ENCODE measurements at places on chromosomes 6 and 20.

GRCh38 chr6:114151064-114151690, 180.2 kb upstream of the HDAC2 start:
- no peak for DNase-seq

DNA sequence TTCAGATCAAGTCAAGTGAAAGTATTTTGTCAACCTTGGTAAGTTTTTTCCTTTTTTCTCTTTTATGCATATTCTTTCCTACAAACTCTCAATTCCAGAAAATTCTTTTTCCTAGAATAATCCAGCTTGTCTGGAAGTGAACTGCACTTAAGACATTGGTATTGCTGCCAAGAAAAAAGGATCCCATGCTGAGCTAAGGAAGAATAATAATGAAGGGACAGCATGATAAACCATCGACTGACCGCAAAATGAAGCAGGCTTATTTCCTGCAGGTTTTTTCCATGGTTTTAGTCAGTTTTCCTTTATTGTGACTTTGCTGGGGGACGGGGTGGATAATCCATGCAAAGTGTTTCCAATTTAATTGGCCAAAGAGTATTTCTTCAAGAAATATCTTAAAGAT, 857.6 kb upstream of the SLC35B3 start:
- DNase-seq: no peak

DNA sequence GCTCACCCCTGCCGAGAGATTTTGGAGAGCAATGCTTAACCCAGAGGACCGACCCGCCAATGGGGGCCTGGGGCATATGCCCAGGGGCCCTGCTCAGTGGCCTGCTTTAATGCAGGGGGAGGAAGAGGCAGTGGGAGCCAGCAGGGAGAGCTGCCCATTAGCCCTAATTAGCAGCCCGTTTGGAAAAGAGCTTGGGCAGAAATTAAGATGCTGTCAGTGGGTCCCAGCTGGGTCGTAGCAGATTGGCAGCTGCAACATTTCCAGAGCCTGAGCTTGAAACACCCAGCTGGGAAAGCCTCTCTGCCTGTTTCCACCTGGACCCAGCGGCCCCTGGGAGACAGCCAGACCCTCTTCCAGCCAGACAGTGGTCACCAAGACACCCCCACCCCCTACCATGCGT, 39.5 kb downstream of the CD40 start:
- no peak for DNase-seq

DNA sequence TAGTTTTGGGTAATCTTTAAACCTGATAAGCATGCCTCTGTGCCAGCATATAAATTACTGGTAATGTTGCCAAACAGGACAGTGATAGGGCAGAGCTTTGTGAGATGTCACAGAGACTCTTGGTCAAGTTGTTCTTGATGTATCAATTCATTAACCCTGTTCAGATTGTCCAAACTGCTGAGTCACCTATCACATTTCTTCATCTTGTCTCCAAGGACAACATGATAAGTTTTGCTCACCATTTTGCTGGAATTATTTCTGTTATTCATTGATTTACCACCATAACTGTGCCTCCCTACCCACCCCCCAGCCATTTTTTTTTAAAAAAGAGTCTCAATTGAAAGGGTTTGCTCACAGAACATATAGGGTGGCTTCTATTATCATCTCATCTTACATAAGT, 19.5 kb upstream of the GMNN start:
- DNase-seq: no peak

- no peak for DNase-seq
Measured at GRCh38 chr6:36115412-36115811, 14.9 kb upstream of the MAPK13 start.

GRCh38 chr20:53550280-53551187, 43.1 kb downstream of the ZNF217 start:
- no peak for DNase-seq

DNA sequence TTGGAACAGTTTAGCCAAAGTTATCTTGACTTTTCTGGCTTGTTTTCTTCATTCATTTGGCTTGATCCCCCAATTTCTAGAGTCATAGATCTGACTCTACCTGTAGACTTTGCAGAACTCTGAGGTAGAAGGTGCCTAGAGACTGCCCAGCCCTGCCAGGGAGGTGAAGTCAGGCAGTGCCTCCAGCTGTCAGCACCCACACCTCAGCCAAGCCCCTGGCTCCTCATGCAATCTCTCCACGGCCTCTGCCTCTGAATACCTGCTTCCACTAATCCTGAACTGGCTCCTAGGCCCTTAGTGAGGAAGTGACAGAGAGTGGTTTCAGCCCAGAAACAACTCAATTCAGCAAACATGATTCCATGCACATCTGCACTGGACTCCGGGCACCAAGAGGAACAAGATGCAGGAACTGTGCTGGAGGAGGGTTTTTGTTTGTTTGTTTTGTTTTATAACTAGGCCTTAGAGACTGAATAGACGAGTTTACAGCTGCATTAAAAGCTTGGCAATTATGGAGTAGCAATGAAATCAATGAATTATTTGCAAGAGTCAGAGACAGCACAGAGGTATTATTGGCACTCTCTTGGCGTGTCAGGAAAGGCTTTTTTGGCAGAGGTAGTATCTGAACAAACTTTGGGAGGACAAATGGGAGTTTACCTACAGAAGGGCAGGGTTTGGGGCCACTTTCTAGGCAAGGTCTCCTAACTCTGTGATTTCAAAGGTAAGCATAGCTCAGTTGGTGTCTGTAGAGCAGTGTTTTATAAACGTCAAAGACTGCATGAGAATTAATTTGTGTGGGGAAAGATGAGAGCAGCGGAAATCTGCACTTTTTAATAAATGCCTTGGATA, 25.2 kb downstream of the TGM3 start:
- DNase-seq: no peak

- DNase-seq: no peak
Measured at GRCh38 chr20:47859278-47859677, 74.0 kb upstream of the SULF2 start.

- DNase-seq: no peak
Measured at GRCh38 chr20:7744411-7744810, 195.8 kb downstream of the HAO1 start.

GRCh38 chr20:63544241-63544957, 3.1 kb downstream of the SRMS start:
- DNase-seq: no peak

DNA sequence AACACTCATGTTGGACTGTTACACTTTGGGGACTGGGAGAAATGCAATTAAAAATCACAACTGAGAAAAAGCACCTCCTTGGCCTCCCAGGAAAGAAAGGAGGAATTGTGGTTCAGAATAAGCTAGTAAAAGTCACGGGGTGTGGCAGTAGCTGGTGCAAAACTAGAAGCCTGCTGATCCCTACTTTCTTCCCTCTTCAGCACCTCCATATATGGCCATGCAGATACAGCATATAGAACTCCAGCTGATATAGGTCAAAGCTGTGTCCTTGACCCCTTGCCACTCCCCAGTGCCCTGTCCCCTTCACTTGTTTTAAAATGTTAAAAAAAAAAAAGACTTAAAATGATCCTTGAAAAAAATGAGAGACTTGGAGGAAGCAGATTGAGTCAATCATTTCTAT, 5.5 kb upstream of the FLRT3 start:
- DNase-seq: no peak

DNA sequence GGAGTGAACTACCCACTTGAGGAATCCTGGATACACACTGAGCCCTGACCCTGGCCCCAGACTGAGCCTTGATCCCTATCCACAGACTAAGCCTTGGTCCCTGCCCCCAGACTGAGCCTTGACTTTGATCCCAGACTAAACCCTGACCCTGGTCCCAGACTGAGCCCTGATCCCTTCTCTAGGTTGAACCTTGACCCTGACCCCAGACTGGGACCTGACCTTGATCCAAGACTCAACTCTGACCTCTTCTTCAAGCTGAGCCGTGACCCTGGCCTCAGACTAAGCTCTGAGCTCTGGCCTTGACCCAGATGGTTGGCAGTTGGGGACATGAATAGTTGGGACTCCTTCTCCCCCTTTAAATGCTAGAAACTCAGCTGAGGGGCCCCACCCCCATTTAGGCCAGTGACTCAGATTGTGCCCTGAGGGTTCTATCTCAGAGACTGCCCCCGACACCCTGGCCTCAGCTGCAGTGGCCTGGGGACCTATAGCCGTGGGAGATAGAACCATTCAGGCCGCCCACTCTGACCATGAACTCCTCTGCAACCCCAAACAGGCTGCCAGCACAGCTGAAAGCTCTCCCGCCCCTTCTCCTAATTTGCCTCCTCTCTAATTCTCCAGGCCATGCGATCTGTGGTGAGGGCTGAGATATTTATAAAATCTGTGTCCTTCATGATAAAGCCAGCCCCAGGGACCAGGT, 84.7 kb downstream of the DLGAP4 start:
- no peak for DNase-seq

DNA sequence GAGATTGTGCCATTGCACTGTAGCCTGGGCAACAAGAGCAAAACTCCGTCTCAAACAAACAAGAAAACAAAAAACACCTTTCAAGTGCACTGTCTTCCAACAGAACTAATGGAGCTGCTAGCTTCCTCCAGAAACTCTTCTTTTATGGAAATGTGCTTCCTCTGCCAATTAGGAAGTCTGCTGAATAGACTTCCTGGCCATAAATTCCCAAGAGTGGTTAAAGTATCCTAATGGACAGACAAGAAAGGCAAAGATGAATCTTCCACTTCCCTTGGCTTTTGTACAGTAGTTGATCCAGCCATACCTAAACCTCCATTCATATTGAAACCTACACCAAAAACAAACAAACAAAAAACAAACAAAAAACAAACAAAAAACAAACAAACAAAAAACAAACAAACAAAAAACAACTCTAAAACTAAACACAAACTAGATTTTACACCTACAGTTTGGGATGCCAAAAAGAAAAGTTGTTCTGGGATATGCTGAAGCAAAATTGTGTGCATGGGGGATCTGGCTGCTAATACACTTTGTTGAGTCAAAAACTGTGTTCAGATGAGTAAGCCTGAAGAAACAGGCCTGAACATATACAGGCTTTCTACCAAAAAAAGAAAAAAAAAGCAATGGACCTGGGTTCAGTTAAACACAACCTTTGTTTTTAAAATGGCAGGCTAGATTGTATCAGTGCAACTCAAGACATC, 59.8 kb upstream of the CARMIL1 start:
- DNase-seq: no peak

- DNase-seq: no peak
Measured at GRCh38 chr6:109610590-109610989, 80.4 kb downstream of the AK9 start.

DNA sequence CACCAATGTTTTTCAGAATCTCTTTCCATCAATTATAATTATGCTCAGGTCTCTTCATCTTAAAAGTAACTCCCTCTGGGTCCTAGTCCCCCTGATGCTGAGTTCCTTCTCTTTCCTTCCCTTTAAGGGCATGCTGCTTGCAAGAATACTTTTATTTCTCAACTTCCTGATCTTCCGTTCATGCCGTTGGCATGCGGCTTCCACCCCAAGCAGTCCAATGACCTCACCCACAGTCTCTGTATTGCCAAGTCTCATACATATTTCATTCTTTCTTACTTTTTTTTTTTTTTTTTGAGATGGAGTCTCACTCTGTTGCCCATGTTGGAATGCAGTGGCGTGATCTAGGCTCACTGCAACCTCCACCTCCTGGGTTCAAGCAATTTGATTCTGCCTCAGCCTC, 83.5 kb downstream of the NDUFAF5 start:
- no peak for DNase-seq

GRCh38 chr20:36604952-36605398, 604 bp upstream of the RAB5IF start:
- no peak for DNase-seq

DNA sequence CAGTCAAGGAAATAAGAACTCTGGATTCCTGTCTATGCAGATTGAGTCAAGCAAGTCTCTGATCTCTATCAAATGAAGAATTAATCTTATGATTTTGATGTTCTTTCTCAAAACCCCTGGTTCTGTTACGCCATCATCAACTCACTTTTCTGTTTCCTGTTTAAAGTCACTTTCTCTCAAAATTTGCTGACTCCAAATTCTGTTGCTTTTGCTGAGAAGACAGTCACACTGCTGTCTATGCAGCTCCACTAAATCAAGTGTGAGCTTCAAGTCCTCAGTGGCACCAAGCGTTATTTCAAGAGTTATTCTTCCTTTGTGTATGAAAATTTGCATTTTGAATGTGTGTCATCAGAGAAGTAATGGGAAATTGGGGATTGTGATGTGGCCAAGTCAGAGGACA, 663.3 kb downstream of the KIF16B start:
- DNase-seq: no peak

DNA sequence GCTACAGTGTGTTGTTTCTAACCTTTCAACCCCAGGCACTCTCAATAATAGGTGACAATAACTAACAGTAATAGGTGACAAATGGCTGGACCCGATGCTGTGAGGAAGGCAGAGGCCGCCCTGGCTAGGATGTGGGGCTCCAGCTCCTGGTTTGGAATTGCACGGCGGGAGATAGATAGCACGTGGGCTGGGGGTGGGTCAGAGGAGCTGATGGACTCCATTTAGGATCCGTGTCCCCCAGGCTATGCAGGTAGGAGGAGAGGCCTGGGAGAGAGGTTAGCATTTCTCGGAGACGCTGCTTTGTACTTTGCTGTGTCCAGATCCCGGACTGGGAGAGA, 61.4 kb downstream of the EZR start:
- peak; percentile 21 for DNase-seq

- no peak for DNase-seq
Measured at GRCh38 chr6:13807696-13808095, 6.7 kb downstream of the MCUR1 start.

DNA sequence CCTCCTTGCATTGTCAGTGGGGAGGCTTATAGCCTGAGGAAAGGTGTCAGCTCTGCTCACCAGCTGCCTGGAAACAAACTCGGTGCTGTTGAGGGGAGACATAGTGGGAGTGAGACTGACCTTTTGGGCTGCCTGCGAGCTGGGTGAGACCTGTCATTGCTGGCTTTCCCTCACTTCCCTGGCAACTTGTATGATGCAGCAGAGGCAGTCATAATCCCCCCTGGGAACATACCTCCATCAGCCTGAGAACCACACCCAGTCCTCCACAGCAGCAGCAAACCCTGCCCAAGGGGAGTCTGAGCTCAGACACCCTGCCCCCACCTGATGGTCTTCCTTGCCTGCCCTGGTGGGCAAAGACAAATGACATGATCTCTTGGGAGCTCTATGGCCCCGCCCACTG, 521.2 kb upstream of the IMPG1 start:
- DNase-seq: no peak

DNA sequence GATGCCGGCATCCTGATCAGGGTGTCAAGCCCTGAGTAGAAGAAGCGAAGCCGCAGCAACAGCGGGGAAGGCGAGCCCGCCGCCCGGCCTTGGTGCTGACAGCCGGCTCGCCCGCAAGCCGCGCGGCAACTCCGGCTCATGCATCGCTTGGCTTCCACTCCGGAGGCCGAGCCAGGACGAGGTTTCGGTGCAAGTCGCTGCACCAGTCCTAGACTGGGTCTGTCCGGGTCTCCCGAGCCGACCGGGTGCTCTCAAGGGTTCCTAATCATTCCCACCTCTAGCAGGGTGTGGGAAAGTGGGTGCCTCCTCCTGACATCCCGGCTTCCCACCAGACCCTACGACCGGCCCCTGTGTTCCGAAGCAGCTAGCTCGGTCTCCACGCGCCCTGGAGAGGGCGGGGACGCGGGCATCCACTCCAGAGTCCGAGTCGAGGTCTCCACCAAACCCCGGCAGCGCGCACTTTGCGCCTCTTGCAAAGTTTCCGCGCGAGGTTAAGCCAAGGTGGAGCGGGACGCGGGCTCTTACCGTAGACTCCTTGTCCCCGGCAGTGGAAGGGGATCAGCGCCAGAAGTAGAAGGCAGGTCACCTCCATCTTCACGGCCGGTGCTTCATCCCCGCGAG, 1.4 kb downstream of the MDGA1 start:
- DNase-seq: peak; percentile 64
